Psoas muscle (tissue), 8 donors: ENCODE measurements at places on chromosomes 2 and 18. TPM values are rescaled to one million over a fixed set of nuclear protein-coding genes. Genes with fewer than 3 reads are reported as not detected.

GRCh38 chr2:111049792-111050640, 70.7 kb upstream of the BCL2L11 start:
- H3K36me3 ChIP-seq: no peaks in the 10 kb centered on the region
- H3K27ac ChIP-seq: no peak overlapping the region
- H3K4me3 ChIP-seq: no peak overlapping the region
- no peak for DNase-seq

The TRIM43 gene
- not detected for polyA plus RNA-seq

DNA sequence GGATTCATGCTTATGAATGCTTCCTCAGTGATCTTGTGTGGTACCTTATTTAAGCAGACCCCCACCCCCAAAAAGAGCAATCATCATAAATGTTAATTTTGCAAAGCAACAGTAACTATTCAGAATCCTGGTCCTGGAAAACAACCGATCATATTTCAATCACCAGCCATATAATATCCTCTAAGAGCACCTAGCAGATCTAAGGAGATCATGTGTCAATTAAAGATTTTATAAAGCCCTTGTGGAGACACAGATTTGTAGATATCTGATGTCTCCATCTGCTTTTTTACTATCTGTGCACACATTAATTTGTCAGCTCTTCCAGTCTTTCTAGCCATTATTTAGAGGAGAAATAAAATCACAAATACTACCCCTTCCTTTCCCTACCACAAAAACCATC, 423.7 kb downstream of the TGIF1 start:
- H3K4me3 ChIP-seq: no peak overlapping the region
- no peaks in the 10 kb centered on the region for H3K27me3 ChIP-seq
- DNase-seq: no peak
- no peaks in the 10 kb centered on the region for H3K36me3 ChIP-seq
- no peaks in the 10 kb centered on the region for H3K4me1 ChIP-seq
- no peak overlapping the region for H3K27ac ChIP-seq

The AKAIN1 gene
- not detected for polyA plus RNA-seq

The MYO3B gene
- polyA plus RNA-seq: not detected

The REEP1 gene
- polyA plus RNA-seq: 8.2 TPM

The IHH gene
- 0.12 TPM for polyA plus RNA-seq

The BMP10 gene
- polyA plus RNA-seq: not detected

GRCh38 chr2:20609349-20609994, 41.4 kb downstream of the HS1BP3 start:
- H3K36me3 ChIP-seq: no peaks in the 10 kb centered on the region
- H3K4me1 ChIP-seq: peaks cover 43% of the 10 kb centered on the region
- H3K27ac ChIP-seq: no peak overlapping the region

The CERKL gene
- polyA plus RNA-seq: not detected

The ORC2 gene
- 5.7 TPM for polyA plus RNA-seq

GRCh38 chr2:231128541-231128940, 3.7 kb upstream of the HTR2B start:
- H3K4me3 ChIP-seq: no peak overlapping the region
- peaks cover 21% of the 10 kb centered on the region for H3K4me1 ChIP-seq
- H3K27ac ChIP-seq: no peak overlapping the region
- H3K27me3 ChIP-seq: no peaks in the 10 kb centered on the region

The MOGAT1 gene
- not detected for polyA plus RNA-seq

- no peak overlapping the region for H3K27ac ChIP-seq
- DNase-seq: no peak
- H3K4me1 ChIP-seq: no peaks in the 10 kb centered on the region
- no peaks in the 10 kb centered on the region for H3K36me3 ChIP-seq
These were observed 672.2 kb upstream of the ACVR2A start for GRCh38 chr2:147172493-147173188.

DNA sequence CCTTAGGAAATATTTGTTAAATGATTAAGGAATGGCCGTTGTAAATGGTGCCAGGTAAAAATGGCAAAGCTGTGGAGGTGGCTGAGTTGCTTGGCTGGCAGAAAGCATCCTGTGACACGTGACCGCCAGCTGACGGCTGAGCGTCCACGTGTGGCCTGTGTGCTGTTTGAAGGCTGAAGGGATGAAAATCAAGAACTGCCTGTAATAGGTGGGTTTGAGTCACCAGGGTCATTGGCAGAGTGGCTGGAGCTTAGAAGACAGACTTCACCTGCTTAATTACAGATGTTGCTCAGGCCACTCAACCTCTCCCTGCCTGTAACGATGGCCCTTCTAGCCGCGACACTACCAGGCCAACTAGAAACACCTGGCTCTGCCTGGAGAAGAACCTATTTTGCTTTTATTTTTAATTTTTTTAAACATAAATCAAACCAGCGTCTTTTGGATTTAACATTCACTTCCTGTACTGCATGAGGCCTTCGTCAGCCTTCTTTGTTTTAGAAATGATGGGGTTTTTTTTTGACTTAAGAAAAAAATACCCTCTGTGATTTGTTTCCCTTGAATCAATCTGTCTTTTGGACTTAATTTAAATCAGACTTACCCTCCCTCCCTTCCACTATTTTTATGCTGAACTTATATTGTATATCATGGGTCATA, 206.5 kb downstream of the PRKCE start:
- H3K27me3 ChIP-seq: no peaks in the 10 kb centered on the region
- H3K4me1 ChIP-seq: peaks cover 12% of the 10 kb centered on the region
- H3K27ac ChIP-seq: no peak overlapping the region
- no peak for DNase-seq
- H3K4me3 ChIP-seq: no peak overlapping the region
- no peaks in the 10 kb centered on the region for H3K36me3 ChIP-seq

The TMEM198 gene
- 3.7 TPM for polyA plus RNA-seq

- H3K27me3 ChIP-seq: no peaks in the 10 kb centered on the region
- no peaks in the 10 kb centered on the region for H3K4me1 ChIP-seq
- H3K36me3 ChIP-seq: no peaks in the 10 kb centered on the region
These were observed 161.2 kb upstream of the XIRP2 start for GRCh38 chr2:166727095-166727494.

The SCG2 gene
- polyA plus RNA-seq: 0.12 TPM

- peaks cover 9% of the 10 kb centered on the region for H3K4me1 ChIP-seq
- H3K27ac ChIP-seq: no peak overlapping the region
- no peaks in the 10 kb centered on the region for H3K27me3 ChIP-seq
- H3K4me3 ChIP-seq: no peak overlapping the region
- no peaks in the 10 kb centered on the region for H3K36me3 ChIP-seq
These were observed 130.4 kb downstream of the GLI2 start for GRCh38 chr2:120866071-120866470.

The LRP2 gene
- not detected for polyA plus RNA-seq

The MC4R gene
- not detected for polyA plus RNA-seq

The CYTIP gene
- 0.43 TPM for polyA plus RNA-seq

GRCh38 chr2:122333932-122334331, 578.5 kb downstream of the TSN start:
- no peak overlapping the region for H3K27ac ChIP-seq
- no peaks in the 10 kb centered on the region for H3K27me3 ChIP-seq
- no peaks in the 10 kb centered on the region for H3K36me3 ChIP-seq
- H3K4me1 ChIP-seq: no peaks in the 10 kb centered on the region
- no peak overlapping the region for H3K4me3 ChIP-seq

The RNASEH1 gene
- 21.1 TPM for polyA plus RNA-seq

- DNase-seq: no peak
- no peak overlapping the region for H3K4me3 ChIP-seq
- H3K27me3 ChIP-seq: no peaks in the 10 kb centered on the region
- no peaks in the 10 kb centered on the region for H3K4me1 ChIP-seq
- no peaks in the 10 kb centered on the region for H3K36me3 ChIP-seq
These were observed 36.8 kb upstream of the FAM124B start for GRCh38 chr2:224438726-224439125.

GRCh38 chr2:26528836-26529235, 50.9 kb upstream of the OTOF start:
- H3K4me3 ChIP-seq: no peak overlapping the region
- no peaks in the 10 kb centered on the region for H3K4me1 ChIP-seq
- no peaks in the 10 kb centered on the region for H3K36me3 ChIP-seq
